ENCODE measurements at places on chromosomes 6 and 20.

DNA sequence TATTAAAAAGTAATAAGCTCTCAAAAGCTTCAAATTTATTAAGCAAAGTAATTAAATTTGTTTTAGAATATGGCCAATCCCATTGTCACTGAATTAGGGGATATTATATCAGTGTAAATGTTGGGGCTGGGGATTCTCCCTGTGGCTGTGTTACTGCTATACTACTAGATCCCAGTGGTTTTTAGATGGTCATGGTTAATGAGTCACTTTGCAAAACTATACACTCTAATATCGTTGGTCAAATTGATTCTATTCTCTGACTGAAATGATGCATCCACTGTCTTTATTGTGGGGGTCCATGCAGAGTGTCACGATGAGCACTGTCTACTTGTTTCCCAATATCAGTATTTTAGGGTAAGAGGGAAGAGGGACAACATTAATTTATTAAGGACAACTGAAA is 336.9 kb upstream of the PREP start:
- no peaks in the 10 kb centered on the region for H3K27me3 ChIP-seq
- H3K27ac ChIP-seq, result no peak overlapping the region
- DNase-seq, result no peak
- H3K4me3 ChIP-seq, result no peak overlapping the region
- H3K4me1 ChIP-seq, result no peaks in the 10 kb centered on the region

DNA sequence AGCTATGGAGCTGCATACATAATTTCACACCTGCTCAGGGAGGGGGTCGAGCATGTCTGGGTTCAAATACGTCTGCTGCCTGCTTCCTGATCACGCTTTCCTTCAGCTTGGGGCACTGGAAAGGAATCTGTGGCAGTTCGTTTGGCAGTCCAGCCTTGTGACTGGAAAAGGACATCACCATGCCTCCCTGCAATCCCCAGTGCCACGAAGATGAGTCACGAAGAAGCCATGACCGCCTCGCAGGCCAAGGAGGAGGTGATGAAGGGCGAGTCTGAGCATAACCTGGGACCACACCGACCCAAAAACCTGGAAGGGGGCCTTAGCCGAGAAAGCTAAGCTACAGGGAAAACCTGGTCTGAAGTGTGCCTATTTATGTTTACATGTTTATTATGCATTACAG is 13.1 kb downstream of the JAG1 start:
- no peak overlapping the region for H3K4me3 ChIP-seq
- peaks cover 71% of the 10 kb centered on the region for H3K4me1 ChIP-seq
- no peak for DNase-seq
- H3K36me3 ChIP-seq, result peaks cover 89% of the 10 kb centered on the region
- H3K27me3 ChIP-seq, result no peaks in the 10 kb centered on the region

- no peak for DNase-seq
- H3K4me3 ChIP-seq, result no peak overlapping the region
- H3K36me3 ChIP-seq, result no peaks in the 10 kb centered on the region
- H3K27me3 ChIP-seq, result no peaks in the 10 kb centered on the region
- peaks cover under 1% of the 10 kb centered on the region for H3K4me1 ChIP-seq
- H3K27ac ChIP-seq, result no peak overlapping the region
Measured at GRCh38 chr6:39303425-39304153, 10.6 kb downstream of the KCNK17 start.

DNA sequence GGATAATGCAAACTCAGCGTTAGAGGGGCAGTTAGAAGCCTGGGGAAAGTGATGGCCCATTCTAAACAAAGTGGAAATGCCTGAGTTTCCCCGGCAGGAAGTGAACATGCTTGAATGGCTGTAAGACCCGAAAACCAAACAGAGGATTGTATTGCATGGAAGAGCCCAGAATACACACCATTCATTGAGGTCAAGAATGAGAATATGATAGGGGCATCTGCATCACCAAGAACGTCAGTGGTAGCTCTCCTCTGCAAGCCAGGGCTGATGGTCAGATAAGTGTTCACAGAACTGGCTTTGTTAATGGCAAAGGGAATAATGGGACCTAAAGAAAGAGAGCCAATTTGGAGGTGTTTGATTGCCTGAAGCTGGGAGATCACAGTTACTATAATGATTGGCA is 663.4 kb downstream of the KHDRBS2 start:
- DNase-seq, result no peak
- H3K36me3 ChIP-seq, result no peaks in the 10 kb centered on the region
- H3K4me1 ChIP-seq, result no peaks in the 10 kb centered on the region
- no peak overlapping the region for H3K27ac ChIP-seq
- no peak overlapping the region for H3K4me3 ChIP-seq

- no peaks in the 10 kb centered on the region for H3K27me3 ChIP-seq
- no peaks in the 10 kb centered on the region for H3K4me1 ChIP-seq
- no peak for DNase-seq
- no peak overlapping the region for H3K4me3 ChIP-seq
- 0 out of 2 replicates have a peak, but pooled peaks cover under 1% of the 10 kb centered on the region for H3K36me3 ChIP-seq
Measured at GRCh38 chr6:135403584-135403983, 94.0 kb downstream of the AHI1 start.

GRCh38 chr6:48766349-48766748 is 655.4 kb upstream of the PTCHD4 start:
- no peak overlapping the region for H3K27ac ChIP-seq
- no peak overlapping the region for H3K4me3 ChIP-seq
- peak; percentile 20 for DNase-seq
- no peaks in the 10 kb centered on the region for H3K27me3 ChIP-seq
- H3K36me3 ChIP-seq, result no peaks in the 10 kb centered on the region
- no peaks in the 10 kb centered on the region for H3K4me1 ChIP-seq
